ENCODE measurements at places on chromosomes 5 and 9.

DNA sequence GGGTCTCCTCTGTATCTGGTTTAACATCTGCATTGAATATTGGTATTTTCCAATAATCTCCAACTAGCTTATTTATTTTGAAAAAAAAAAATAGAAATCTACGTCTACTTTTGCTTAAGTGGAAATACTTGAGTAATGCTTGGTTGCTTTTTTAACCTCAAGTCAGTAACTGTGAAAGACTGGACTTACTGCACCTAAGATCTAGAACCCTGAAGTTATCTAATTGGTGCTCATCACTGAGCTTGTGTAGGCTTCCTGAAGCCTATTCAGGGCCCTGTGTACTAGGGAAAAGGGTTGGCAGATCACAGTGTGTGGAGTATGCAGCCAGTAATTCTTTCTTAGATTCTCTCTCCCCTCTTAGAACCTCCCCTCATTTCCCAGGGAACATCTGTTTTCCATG is 16.2 kb downstream of the SLC1A1 start:
- no peak for DNase-seq

DNA sequence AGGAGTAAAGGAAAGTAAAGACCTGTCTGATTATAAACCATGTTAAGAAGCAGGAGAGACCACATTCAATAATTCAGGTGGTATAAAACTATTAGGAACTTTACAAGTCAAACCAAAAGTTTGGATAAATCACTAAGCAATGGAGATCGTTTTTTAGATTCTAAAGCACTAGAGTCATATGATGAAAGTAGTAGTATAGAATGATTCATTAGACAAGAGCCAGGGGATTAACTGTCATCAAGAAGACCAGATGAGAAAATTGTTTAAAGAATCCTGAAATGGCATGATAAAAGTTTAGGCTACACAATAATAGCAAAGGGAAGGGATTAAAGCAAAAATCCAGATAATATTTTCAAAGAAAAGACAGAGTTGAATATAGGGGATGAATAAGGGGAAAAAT is 12.9 kb upstream of the CARNMT1 start:
- DNase-seq = no peak

DNA sequence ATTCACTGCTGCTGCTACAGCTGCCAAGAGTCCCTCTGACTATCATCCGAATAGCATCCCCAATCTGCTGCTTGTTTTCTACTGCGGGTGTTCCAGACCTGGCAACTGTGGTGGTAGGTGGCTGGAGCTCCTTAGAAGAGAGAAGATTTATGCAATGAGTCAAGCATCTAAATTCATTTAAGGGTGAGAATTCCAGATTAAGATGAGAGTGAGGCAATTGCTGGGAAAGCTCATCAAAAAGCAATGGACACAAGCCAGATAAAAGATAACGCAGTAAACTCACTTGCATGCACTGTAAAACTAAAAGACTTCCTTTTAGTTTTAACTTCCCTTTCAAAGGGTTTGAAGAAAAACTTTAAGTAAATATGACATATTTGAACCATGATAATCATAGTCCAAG is 3.9 kb downstream of the PLK2 start:
- no peak for DNase-seq

DNA sequence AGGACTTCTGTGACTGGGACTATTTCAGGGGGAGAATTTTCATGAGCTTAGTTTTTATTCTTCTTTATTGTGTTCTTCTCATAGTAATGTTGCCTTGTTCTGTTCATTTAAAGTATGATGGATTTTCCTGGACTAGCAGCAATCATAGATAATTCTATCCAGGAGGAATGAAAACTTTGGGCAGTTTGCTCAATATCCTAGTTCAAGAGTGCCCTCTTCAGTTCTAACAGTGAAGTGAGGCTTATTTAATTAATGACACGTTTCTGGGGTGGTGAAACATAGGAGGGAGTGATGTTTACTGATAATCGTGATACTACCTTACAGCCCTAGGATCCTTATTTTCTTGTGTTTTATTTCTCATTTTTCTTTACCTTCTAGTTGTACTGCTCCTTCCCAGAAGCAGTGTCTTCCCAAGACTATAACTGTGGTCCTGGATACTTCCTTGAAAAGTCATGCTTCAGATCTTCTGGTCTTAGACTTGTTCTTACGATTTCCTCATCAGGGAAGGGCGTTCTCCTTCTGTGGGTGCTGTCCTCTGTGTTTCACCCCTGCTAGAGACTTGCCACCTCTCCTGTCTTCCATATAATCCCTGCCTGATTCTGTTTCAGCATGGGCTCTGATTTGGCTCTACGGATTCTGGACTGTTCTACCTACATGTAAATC is 57.4 kb downstream of the CFAP95 start:
- DNase-seq = no peak

DNA sequence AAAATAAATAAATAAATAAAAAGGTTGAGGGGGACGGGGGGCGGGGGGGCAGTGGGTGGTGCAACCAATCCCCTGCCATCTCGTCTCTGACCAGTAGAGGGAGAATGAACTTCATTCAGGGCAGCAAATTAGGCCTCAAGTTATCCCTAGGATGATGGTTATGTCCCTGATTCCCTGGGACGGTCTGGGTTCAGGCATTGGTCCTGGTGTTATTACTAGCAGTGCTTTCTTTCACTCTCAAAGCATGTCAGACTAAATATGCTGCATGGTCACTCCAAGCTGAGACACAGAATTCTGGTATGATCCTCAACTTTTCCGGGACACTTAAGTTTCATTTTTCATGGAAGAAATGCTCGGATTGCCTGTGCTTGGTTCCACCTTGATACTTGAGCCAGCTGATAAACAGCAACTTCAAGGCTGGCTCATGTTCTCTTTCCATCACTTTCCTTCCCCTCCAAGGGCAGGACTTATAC is 59.4 kb downstream of the DAP start:
- peak; percentile 18 for DNase-seq

DNA sequence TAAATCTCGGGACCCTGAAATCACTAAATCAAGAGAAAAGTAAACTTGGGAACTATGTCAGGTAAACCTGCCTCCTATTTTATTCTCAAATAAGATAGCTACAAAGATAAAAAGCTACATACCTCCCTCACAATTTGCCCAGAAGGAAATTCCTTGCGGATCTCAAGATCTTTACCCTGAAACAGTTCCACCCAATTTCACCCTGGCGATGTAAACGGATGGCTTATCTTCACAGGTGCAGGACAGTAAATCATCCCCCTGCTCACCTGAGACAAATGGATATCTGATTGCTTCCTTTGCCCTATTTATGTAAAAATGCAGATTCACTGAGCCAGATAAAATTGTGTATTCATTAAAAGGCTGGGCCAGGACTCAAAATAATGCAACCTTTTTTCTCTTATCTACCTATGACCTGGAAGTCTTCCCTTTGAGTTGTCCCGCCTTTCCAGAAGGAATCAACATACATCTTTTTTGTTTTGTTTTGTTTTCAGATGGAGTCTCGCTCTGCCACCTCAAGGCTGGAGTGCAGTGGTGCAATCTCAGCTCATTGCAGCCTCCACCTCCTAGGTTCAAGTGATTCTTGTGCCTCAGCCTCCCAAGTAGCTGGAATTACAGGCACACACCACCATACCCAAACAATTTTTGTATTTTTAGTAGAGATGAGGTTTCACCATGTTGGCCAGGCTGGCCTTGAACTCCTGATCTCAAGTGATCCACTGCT is 13.8 kb downstream of the TMEM267 start:
- DNase-seq = no peak

GRCh38 chr9:133553973-133554713 is 19.6 kb downstream of the ADAMTSL2 start:
- DNase-seq = no peak

GRCh38 chr5:125232779-125233230 is 486.4 kb upstream of the ZNF608 start:
- no peak for DNase-seq

GRCh38 chr5:40828690-40829661 is 6.0 kb downstream of the RPL37 start:
- DNase-seq = no peak

DNA sequence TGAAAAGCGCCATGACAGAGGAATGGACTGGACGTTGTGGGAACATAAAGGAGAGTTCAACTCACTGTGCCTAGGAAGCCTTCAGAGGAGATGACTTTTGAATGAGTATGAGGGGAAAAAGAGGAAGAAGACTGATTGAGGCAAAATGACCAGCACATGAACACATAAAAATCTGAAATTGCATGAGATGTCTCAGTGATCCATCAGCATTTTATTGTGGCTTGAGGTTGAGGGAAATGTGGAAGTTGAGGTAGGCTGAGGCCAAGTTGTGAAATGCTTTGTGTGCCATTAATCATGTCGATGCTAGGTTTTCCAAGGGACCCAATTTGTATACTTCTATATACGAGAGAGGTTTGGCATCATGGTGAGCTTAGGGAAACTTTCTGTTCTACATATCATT is 140.9 kb upstream of the TLX3 start:
- no peak for DNase-seq

- peak; percentile 60 for DNase-seq
Measured at GRCh38 chr9:120891245-120891883, 14.4 kb upstream of the PHF19 start.

- DNase-seq = peak; percentile 29
Measured at GRCh38 chr5:138354926-138355378, 2.5 kb downstream of the KDM3B start.

DNA sequence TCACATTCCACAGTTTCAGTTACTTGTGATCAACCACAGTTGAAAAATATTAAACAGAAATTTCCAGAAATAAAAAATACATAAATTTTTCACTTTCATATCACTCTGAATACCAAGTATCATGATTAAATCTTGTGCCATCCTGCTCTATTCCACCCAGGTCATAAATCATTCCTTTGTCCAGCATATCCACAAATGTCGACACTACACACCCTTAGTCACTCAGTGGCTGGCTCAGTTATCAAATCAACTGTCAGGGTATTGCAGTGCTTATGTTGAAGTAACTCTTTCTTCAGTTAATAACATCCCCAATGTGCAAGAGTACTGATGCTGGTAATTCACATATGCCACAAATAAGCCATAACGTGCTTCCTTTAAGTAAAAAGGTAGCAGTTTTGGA is 115.7 kb downstream of the FBXL17 start:
- DNase-seq = no peak

Data from activated T-cell treated with anti-CD3 and anti-CD28 coated beads, Interleukin-2, amount 50 U/mL, for 4 hours (primary cell).